Effector memory CD8-positive, alpha-beta T cell (primary cell): ENCODE measurements at places on chromosomes 3 and 15.

DNA sequence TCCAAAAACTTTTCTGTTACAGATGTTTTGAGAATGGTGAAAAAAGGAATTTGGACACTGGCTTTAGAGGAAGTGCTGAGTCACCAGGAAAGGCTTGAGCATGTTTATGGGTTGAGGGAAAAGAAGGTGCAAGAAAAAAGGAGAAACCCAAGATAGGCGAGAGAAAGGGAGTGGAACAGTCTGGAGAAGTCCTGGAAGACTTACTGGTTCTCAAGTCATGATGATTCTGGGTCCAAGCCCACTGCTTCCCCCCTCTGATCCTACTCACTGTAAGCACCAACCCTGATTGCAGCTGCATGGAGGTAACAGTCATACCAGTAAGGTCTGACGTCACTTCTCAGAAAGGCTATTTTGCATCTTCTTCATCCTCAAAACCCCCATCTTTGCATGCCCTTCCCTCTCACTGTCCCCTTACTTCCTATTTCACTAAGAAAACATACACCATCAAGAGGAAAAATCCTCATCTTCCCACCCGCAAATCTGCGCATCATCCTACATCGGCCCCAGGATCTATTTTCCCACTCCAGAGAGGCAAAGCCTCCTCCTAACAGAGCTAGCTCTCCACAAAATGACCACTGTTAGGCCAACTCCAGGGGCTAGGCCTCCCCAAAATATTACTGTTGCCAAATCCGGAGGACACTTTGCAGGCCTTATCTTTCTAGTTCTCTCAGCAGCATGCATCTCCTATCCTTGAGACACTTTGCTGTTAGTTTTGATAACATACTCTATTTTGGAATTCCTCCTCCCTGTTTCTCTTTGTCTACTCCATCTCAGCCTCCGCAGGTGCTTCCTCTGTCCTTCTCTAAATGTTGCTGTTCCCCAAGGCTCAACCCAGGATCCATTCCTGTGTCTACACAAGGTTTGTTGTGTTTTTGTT lies 3.2 kb upstream of the ATP13A3 start:
- no peak for DNase-seq

- no peak for DNase-seq
Observed at GRCh38 chr15:99957642-99958013, 224.4 kb upstream of the LYSMD4 start.

DNA sequence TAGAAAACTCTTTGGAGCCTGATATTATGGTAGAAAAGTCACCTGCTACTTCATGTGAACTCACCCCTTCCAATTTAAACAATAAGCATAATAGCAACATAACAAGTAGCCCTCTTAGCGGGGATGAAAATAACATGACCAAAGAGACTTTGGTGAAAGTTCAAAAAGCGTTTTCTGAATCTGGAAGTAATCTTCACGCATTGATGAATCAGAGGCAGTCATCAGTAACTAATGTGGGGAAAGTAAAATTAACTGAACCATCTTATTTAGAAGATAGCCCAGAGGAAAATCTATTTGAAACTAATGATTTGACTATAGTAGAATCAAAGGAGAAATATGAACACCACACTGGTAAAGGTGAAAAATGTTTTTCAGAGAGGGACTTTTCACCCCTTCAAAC lies 5.1 kb upstream of the SCG5 start:
- DNase-seq, result no peak

- DNase-seq, result no peak
Observed at GRCh38 chr15:96165775-96166174, 164.7 kb upstream of the NR2F2 start.

GRCh38 chr3:134644731-134645514 lies 5.9 kb downstream of the KY start:
- no peak for DNase-seq

DNA sequence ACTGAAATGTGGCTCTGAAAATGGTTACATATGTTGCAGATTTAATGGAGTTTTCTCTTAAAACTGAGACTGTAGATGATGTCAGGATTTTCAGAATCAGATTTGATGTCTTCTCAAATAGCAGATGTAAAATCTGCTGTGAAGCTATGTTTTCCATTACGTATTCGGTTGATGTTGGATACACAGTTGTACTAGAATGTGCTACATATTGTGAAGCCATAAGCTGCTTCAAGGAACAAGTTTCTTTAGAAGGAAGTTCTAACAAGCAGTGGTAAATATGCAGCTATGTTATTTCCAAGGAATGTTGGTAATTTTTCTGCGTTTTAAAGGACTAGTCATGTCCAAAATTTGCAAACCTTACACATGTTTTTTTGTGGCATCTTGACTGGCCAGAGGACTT lies 197.7 kb downstream of the RBMS3 start:
- DNase-seq, result no peak

DNA sequence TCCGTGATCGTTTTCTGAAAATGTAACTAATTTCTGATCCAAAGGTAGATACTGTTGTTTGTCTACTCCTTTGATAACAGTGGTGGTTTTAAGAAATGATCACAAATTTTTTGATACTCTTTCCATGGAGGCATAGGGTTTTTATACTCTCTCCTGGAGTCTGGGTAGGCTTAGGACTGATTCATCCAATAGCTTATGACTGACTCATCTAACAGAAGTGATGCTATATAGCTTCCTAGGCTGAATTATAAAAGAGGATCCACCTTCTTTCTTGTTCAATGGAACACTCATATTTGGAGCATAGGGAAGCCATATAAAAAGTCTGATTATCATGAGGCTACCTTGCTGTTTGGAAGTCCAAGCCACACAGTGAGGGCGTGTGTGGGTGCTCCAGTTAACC lies 84.3 kb downstream of the CHST2 start:
- no peak for DNase-seq

DNA sequence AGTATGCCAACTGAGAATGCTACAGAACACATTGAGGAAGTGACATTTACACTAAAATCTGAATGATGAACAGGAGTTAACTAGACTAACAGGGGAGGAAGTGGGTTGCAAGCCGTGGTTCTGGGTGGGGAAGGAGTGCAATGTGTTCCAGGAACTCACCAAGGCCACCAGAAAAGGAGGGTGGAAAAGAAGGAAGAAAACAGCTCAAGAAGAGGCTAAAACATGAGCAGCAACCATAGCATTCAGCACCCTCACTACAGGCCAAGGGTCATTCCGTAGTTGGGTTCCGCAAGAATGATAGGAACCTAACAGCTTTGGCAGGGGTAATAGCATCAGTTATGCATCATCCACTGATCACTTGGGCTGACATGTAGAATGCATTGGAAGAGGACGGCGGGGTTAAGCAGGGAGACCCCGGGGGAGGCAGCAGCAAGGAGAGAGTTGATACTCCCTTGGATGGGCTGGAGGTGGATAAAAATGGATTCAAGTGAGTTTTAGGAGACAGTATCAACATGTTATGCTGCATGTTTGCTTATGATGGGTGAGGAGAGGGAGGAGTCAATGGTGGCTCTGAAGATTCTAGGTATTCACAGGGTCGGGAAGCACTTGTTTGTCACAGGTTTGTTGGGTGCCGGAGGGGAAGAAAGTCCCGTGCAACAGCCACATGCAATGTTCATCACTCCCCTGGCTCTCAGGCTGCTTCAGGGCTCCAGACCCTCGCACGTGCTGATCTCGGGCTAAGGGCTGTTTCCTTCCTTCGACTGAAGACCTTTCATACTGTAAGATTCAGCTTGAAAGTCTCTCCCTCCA lies 53.2 kb downstream of the LIPC start:
- no peak for DNase-seq

GRCh38 chr3:193737191-193737751 lies 144.3 kb downstream of the OPA1 start:
- DNase-seq, result no peak

DNA sequence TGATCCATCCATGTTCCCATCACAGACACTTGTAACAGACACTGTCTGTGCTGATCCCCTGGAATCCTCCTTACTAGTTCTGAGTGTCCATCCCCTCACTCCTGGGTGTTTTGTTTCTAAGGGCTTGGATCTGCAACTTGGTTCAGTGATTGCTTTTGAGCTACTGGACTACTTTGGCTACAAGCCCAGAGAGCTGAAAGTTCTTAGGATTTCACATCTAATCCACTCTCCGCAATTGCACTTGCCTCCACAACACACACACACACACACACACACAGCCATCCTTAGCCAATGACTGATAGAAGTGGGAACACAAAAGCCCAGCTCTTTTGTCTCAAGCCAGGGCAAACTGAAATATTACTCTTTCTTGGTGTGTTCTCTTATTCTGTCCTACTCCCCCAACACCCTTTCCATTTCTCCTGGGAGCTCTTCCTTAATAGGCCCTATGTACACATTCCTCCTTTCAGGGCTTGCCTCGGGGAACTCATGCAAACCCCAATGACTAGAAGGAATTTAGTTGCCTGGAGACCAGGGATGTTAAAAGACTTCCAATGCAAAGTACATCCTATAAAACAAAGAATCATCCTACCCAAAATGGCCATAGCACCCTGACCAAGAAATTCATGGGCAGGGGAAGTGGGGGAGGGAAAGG lies 206.1 kb upstream of the UBE2E2 start:
- no peak for DNase-seq
